Stimulated activated CD4-positive, alpha-beta T cell treated with anti-CD3 and anti-CD28 coated beads, Interleukin-4, amount 100 ng/mL, for 4 hours (primary cell): ENCODE measurements at places on chromosomes 13 and 19.

DNA sequence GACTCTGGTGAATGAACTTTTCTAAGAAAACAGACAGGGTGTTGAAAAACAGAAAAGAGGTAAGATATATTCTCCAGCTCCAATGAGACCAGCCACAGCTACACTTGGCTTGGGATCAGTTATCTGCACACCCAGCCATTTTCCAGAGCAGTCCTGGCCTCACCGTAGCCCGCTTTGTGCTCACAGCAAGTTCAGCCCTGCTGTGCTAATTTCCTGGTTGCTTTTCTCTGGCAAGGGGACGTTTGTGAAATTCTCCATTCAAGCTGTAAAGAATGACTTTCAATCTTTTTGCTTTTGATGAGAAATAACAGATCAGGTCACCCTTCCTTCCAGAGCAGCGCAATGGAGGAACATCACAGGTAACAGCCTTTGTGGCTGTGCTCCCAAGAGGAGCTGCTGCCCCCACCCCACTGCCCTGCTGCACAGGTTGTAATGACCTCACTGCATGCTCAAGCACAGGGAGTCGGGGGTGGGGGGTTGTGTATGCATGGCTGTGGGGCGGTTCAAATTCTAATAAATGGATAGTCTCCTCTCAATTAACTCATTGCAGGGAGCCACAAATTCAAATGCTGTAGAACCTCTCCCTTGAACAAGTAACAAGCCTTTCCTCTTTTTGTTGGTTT lies 516.6 kb upstream of the NBEA start:
- no peak for DNase-seq

- DNase-seq, result no peak
These were observed 431 bp downstream of the FUT3 start for GRCh38 chr19:5850743-5851293.

DNA sequence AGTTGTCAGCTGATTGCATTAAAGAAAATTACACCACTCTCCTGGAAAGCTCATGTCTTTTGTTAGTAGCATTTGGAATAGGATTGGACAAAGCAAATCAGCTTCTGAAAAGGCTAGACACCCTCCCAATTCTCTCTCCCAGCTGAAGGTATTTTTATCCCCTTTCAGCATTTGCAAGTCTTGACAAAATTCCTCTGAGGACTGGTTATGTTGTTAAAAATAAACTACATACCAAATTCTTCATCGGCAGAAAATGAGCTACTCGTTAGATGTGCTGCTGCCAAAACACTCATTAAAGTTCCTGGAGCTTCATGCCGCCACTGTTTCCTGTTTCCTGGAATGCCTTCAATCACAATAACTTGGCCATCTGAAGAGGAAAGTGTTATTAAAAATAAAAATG lies 37.1 kb downstream of the UTP14C start:
- DNase-seq, result no peak

GRCh38 chr19:21166436-21166835 lies 24.6 kb downstream of the ZNF431 start:
- DNase-seq, result no peak

DNA sequence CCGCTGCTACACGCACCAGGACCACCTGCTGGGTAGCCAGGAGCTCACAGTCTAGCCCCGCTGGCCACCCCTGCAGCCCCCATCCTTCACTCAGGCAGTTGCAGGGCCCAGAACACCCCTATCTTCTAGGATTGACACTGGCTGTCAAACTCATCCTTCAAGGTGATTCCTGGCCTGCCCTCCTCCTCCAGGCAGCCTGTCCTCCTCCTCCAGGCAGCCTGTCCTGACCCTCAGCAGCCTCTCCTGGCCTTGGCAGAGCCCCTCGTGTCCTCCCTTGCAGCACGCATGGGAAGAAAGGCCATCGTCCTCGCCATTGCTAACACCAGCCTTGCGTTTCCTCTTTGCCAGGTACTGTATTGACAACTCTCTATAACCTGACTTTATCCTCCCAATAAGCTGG lies 3.8 kb upstream of the EPS8L1 start:
- DNase-seq, result no peak

DNA sequence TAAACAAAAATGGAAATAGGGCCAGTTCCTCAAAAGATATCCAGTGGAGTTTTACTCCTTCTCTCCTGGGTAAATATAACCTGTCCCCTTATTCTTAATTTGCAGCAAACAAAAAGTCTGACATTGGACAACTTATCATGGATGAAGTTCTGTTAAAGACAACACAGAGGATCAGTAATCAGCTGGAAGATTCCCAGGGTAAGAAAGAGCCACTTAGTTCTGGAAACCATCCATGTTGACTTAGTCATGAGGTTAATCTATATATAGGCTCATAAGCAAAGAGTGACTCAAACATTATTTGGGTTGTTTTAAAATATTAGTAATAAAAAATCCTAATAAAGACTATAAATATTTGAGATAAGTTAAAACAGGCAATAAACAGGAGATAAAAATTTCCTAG lies 40.5 kb upstream of the EBPL start:
- no peak for DNase-seq
